ENCODE measurements at places on chromosomes 2 and 18.

DNA sequence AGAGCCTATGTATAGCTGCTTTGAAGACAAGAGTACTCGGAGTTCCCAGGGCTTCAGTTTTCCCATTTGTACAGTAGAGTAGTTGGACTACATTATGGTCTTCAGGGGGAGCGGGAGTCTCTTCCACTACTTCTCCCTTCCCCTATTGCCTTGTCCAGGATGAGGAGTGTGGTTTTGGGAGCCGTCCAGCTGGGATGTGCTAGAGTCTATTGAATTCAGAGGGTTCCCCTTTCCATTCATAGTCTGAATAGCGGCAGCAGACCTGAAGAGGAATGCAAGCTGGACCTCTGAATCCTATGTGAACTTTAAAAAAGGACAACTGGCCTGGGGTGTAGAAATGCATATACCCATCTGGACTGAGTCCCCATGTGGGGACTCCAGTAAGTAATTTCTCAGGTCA is 43.5 kb upstream of the EPG5 start:
- DNase-seq, result peak; percentile 16

GRCh38 chr2:29580223-29580622 is 341.2 kb downstream of the ALK start:
- DNase-seq, result no peak

DNA sequence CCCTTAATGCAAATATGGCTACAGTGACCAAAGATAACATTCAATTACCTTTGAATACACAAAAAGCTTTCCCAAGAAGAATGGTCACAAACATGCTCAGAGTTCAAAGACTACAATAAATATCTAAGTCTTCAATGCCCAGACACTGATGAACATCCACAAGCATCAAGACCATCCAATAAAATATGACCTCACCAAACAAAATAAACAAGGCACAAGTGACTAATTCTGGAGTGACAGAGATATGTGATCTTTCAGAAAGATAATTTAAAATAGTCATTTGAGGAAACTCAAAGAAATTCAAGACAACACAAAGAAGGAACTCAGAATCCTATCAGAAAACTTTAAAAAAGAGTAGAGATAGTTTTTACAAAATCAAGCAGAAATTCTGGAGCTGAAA is 40.6 kb upstream of the CAPN13 start:
- DNase-seq, result no peak

- no peak for DNase-seq
These were observed 239.7 kb downstream of the GPD2 start for GRCh38 chr2:156675896-156676295.

GRCh38 chr18:76354348-76354747 is 140.7 kb downstream of the ZNF516 start:
- DNase-seq, result no peak

GRCh38 chr2:117820444-117820843 is 6.0 kb downstream of the DDX18 start:
- no peak for DNase-seq

- DNase-seq, result peak; percentile 63
These were observed 776 bp downstream of the EMILIN2 start for GRCh38 chr18:2847317-2848246.

DNA sequence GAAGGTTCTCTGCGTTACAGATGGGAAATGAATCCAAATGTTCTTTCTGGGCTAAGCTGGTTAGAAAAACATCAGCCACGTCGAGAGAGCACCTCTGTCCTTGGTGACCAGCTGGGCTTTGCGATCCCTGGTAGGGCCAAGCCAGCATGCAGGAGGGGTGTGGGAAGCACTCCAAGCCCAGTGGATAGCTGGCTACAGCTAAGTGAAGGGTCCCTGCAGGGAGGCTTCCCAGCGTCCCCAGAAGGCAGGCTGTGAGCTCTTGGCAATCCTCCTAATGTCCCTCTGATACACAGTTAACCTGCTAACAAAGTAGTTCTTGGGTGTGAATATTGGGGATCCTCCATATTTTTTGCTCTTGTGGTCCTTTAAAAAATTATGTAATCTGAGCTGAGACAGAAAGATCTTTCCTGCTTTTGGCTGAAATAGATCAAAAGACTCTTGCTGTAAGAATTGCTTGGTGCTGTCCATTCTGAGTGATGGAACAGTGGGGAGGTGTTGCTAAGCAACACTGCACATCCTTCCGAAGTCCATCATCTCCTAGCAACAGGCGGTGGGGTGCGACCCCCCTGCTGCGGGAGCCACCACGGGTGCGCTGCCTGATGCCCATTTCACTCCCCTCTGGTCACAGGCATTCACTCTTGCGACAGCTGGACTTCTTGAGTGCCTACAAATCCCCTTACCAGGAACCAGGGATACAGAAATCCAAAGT is 88.5 kb upstream of the UXS1 start:
- no peak for DNase-seq

GRCh38 chr18:58697146-58697545 is 25.9 kb downstream of the MALT1 start:
- no peak for DNase-seq

- no peak for DNase-seq
These were observed 56.6 kb upstream of the AGPS start for GRCh38 chr2:177335917-177336450.

GRCh38 chr18:44723411-44723810 is 42.7 kb downstream of the SETBP1 start:
- peak; percentile 30 for DNase-seq

GRCh38 chr2:102053096-102053495 is 61.3 kb downstream of the IL1R2 start:
- peak; percentile 79 for DNase-seq

GRCh38 chr2:237485304-237485703 is 1.7 kb upstream of the MLPH start:
- no peak for DNase-seq

GRCh38 chr2:204258890-204259289 is 286.4 kb upstream of the PARD3B start:
- DNase-seq, result no peak

DNA sequence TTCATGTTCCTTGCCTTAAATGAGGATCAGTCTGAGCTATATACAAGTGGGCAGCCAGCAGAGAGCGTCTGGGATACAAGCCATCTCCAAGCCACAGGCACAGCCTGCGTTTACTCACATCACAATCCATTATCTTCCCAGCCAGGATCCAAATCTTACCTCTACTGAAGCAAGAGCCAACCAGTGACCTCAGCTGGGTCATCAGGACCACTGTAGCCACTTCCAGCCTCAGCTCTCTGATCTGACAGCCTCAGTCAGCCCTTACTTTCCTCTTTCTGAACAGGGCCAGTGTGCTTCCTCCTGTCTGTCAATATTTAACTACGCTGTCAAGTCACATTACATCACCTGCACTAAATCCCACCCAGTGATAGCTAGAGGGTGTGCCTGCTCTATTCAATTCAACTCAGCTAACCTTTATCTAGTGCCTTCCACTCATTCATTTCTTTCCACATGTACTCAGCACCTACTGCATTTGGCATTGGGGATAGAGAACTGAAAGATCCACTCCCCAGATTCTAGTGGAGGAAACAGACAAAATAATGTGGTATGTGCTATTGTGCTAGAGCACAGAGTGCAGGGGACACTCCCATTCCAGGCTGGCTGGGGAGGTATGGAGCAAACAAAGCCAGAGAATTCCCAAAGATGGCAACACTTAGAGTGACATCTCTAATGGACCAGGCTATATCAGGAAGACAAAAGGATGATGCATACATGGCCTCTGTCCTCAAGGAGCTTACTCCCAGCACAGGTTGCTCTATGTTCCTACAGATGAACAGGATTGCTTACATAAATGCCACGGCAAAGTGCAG is 146.5 kb downstream of the NCKAP5 start:
- no peak for DNase-seq

GRCh38 chr18:7760967-7761948 is 194.1 kb downstream of the PTPRM start:
- DNase-seq, result no peak

- peak; percentile 47 for DNase-seq
These were observed 41.2 kb downstream of the RALBP1 start for GRCh38 chr18:9516437-9517064.

DNA sequence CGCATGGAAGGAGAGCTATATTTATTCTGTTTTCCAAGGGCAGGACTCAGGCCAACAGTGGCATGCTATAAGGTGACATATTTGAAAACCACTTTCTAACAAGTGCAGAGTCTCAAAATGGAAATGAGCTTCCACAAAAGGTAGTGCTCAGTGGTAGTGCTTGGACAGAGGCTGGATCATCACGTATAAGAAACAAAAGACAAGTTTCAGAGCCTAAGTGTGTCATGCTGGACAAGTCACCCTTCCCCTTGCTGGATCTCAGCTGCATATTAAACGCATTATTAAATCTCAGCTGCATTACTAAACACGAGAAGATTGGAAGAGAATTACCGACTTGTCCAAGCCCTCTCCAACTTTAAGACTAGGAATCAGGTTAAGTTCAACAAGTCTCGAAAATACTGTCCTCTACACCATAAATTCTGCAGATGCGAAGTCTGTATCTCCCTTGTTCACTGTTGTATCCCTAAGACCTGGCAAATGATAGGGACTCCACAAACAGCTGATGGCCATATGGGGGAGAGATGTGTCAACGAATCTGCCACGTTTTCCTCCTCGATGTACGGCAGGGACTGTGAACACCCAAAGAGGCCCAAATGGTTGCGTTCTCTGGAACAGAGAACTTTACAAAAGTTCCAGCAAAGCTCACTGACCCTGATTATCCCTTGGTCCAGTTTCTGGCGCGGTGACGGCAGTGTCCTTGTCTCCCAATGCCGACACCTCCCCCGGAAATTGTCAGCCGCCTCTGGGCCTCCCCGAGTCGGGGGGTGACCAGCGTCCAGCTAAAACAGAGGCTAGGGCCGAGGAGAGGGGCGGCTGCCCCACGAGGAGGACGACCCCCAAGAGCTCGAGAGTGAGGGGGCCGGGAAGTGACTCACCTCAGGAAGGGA is 611 bp downstream of the NOL10 start:
- no peak for DNase-seq

DNA sequence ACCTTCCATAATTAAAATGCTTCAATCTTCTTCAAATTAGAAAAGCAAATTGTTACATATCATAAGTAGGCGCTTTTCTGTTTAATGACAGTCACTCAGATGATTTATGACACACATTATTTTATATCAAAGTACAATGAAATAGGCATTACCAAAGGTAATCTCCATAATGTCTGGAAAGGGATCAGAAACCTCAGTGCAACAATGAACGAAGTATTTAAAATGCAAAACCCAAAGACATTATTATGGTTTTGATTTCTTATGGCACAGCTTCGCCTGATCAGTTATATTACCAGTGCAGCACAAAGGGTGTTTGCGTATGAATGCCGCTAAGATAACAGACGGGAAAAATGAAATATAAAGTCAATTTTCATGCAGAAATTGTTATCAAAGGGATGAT is 162.2 kb upstream of the MEIS1 start:
- no peak for DNase-seq

- DNase-seq, result no peak
These were observed 856 bp upstream of the PLA2R1 start for GRCh38 chr2:160063271-160063670.

GRCh38 chr18:56108478-56109367 is 520.7 kb upstream of the TCF4 start:
- DNase-seq, result no peak

GRCh38 chr2:144240656-144241339 is 279.1 kb downstream of the ZEB2 start:
- no peak for DNase-seq

Data from inflammatory macrophage (primary cell).